Skeletal muscle cell (primary cell): ENCODE measurements at places on chromosomes 6 and 20.
A peak's percentile ranks its signal among the peaks of the same experiment; 100 is the strongest.

DNA sequence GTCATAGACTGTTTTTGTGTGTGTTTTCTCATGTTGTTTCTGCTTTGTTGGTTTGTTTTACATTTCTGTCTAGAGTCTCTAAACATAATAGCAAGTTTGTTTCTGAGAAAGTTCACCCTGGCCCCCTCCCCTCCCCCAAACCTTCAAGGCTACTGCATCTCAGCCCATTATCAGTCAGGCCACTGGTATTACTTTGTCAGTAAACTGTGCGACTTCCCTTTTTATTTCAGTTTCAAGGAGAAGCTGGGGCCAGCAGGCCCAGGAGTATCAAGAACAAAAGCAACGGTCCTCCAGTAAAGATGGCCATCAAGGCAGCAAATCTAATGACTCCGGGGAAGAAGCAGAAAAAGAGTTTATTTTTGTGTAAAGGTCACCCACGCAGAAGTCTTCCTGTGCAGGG lies 32.8 kb upstream of the SCGN start:
- no peak for DNase-seq

DNA sequence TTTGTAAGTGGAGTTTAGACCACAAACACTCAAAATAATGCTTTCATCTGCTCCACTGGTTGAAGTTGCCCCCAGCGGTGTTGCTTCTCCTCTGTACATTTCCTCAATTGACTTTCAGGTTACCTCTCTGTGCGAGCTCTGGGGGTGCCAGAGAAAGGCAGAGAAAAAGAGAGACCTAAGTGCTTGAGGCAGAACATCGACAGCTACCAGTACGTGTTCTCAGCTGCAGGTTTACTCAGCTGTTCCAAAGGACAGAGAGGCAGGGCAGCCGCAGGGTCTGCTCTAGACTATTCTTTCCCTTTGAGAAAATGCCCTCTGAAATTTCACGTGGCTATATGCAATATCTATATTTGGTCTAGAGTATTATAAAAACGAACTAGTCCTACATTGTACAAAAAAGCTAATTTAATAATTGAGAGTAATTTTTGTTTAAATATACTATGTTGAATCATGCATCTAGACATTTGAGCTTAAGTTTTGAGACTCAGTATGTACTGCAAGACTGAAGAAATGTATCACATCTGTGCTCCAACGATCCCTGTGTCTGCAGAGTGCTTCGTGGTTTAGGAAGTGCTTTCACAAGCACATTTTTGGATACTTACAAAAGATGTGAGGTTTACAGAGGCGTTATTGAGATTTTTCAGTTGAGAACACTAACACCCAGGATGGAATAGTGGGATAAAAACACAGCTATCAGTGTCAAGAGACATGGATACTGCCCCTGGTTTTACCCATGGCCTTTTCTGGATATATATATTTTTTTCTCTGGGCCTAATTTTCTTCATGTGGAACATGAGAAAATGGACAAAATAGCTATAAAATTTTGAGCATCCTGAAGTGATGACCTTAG lies 453.6 kb upstream of the FLRT3 start:
- peak; percentile 46 for DNase-seq

GRCh38 chr20:46438156-46438750 lies 31.8 kb upstream of the ELMO2 start:
- no peak for DNase-seq

- DNase-seq, result no peak
Observed at GRCh38 chr6:31091680-31092079, 20.7 kb downstream of the C6orf15 start.

DNA sequence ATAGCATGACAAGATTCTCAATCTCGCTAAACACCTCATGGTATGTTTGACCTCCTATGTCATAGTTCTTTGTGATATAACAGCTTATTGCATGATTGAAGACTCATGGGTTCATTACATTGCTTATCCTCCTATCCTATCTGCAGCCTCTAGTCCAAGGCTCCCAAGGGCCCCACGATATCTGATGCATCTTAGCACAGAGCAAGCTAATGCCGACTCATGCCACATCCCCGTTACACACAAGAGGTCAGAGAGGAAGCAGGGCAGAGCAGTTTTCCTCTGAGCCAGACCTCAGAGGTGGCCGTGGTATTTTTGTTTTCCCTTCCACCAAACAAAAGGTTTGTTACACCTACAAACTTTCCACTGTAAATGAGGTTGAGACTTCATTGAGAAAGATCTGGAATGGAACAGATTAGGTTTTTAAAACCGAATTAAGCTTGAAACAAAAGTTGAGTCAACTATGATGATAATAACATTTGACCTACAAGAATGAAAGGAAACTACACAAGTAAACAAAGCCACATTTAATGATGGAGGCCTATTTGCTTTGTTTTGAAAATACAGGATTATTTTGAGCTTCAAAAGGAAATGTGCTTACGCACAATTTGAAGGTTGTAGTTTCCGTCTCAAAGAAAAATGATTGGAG lies 133.9 kb upstream of the MYLIP start:
- DNase-seq, result no peak

DNA sequence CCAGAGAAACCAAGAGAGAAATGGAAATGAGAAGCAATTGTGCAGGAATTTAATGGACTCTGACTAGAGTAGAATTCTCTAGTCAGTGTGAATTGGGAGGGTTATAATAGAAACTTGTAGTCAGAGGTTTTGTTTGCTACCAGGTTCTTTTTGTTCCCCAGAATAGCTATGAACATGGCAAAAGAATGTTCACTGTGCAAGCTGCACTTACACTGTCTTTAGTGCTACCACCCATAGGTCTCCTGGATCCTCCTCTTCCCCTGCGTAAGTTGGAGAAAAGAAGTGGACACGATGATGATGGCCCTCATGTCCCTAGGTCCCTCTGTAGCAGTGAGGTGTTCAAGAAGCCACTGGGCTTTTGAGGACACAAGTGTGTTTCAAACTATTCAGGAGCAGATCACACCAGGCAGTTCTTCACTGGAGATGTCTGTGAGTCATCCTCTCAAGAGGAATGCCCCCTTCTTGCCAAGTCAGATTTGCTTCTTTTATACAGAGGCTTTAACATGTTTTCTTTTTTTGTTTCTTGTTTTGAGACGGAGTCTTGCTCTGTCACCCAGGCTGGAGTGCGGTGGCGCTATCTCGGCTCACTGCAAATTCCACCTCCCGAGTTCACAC lies 47.6 kb upstream of the SMIM8 start:
- peak; percentile 45 for DNase-seq

DNA sequence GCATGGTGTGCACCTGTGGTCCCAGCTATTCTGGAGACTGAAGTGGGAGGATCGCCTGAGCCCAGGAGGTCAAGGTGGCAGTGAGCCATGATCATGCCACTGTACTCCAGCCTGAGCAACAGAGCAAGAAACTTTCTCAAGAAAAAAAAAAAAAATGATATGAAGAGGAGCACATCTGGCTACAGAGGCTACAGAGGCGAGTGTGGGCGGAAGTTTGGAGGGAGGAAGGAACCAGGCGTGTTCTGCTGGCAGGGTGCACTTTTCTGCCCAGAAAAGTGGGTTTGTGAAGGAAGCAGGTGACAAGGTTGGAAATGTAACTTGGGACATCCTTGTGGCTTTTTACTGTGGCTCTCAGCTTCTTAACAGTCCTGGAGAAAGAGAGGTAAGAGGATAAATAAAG lies 96.7 kb downstream of the SNX5 start:
- no peak for DNase-seq

DNA sequence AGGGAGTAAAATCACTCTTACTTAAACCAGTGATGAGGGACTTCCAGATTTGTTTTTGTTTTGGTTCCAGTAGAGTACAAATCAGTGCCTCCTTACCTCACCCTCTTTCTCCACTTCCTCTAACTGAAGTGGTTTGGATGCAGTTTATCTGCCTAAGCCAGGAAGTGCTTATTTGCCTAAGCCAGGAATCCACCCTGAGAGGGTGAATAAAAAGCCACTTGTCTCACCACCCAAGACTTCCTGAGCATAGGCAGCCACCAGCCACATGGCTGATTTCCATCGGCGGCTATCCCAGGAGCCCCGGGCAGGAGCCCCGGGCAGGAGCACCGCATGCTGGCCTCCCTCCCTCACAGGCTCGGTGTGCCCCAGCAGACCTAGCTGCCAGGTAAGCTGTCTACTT lies 12.0 kb downstream of the LRP11 start:
- no peak for DNase-seq

DNA sequence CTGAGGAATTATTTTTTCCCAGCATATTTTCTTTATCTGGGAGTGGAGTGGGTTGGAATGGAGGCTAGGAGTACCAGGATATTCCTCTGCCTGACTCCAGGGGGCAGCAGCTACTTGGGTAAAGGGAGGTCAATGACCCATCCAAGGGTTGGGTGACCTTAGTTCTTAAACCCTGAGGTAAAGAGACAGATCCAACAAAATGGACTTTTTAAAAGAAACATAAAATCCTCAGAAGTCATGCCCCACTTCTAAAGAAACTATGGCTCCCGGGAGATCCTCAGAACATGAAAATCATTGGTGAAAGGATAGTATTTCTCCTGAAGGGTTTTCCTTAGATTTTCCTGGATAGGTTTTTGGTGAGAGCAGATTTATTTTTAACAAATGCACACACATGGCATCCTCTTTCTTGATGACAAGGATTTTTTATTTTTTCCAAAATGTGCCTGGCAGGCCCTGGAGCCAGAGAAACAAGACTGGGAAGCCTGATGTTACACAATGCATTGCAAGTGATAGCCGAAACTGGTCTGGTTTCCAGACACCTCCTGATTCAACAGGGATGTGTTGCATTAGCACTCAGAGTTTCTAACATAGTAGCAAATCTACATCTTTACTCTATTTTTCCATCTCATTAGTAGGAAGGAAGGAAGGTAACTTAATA lies 240.9 kb upstream of the BTBD3 start:
- DNase-seq, result no peak

- no peak for DNase-seq
Observed at GRCh38 chr20:6157345-6157744, 34.5 kb upstream of the FERMT1 start.

- DNase-seq, result peak; percentile 90
Observed at GRCh38 chr6:30614843-30615218, 2.2 kb downstream of the PPP1R10 start.

GRCh38 chr6:12022953-12023388 lies 10.9 kb downstream of the HIVEP1 start:
- no peak for DNase-seq

DNA sequence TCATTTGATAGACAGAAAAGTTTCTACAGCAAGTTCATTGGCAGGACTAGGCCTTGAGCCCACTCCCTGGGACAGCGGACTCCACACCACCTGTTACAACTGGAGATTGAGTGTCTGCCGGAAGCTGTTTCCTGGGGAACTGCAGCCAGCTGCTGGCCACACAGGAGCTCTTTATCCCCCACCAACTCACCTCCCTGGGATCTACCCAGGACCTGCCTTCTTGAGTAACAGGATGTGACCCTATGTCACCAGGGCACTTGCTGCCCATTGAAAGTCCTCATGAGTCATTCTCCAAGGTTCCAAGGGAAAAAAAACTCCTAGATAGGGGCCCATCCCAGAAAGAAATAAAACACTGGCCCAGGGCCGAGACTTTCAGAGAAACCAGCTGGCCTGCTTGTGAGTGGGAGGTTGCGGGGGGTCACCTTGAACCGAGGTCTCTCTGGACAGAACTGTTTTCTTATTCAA lies 37.4 kb upstream of the SLC9A8 start:
- DNase-seq, result peak; percentile 66

DNA sequence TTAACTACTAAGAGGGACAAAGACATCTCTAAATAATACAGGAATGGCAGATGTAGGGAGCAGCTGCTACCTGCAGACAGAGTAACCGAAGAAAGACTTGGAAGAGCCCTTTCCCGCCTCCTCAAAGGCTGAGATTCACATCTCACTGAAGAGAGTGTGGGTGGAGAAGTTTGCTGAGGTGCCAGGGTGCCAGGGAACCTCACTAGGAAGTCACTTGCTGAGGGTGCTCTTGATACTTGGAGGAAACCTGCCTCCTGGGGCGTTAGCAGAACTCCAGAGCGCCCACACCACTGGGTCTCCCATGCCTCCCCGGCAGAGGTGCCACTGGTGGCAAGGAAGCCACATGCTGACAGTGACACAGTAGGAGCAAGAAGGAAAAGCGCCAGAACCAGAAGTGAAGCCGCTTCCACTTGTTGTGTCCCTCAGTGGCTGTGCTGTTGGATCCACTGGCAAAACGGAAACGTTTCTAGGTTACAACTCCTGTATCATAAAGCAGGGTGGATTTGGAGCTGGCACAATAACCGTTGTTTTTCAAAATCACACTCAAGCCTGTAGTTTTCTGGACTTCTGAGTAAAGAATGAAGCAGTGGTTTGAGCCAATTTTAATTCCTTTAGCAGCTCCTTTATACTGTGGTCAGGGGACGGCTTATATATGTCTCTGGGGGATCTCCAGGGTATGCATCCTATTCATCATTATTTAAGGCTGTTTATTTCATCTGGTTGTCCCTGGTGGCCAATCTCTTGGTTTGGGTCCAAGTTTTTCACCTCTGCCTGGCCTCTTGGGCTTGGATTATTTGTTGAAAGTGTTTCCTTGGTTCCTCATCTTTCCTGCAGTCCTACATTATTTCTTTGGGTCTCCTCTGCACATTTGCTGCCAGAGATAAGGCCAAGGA lies 64.5 kb downstream of the CDC5L start:
- DNase-seq, result peak; percentile 76

DNA sequence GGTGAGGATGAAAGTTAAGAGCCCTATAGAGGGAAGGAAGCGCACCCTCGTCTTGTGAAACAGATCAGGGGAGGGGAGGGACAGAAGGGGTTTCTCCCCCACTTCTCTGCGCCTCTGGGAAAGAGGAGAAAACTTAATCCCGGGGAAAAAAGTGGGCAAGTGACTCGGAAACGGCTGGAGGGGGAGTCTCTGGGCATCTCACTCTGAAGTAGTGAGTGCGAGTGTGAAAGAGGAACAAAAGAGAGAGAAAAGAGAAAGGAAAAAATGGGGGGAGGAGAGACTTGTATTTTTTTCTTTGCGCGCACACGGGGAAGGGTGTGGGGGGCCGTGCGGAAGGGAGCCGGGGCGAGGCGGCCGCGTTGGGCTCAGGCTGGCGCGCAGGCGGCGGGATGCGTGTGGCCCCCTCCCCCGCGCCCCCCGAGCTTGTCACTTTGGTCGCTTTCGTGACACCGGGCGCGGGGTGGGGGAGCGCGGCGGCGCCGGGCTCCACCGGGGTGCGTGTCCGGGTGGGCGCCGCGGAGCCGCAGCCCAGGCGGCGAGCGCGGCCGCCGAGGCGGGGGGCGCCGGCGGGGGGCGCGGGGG lies 454 bp downstream of the L3MBTL3 start:
- DNase-seq, result no peak

GRCh38 chr20:15599961-15600360 lies 973.3 kb downstream of the KIF16B start:
- no peak for DNase-seq
